ENCODE measurements at places on chromosomes 3 and 15. TPM values are rescaled to one million over a fixed set of nuclear protein-coding genes. Genes with fewer than 3 reads are reported as not detected.

The IL17RE gene
- polyA plus RNA-seq = 11.5 TPM

The PARP15 gene
- 0.36 TPM for polyA plus RNA-seq

- no peak for DNase-seq
Observed at GRCh38 chr3:64163755-64164148, 61.5 kb downstream of the PRICKLE2 start.

The NR2E3 gene
- 0.44 TPM for polyA plus RNA-seq

GRCh38 chr15:75199357-75199940 lies 2.2 kb upstream of the C15orf39 start:
- DNase-seq = no peak

- no peak for DNase-seq
Observed at GRCh38 chr3:146256851-146257486, 6.1 kb upstream of the PLSCR4 start.

DNA sequence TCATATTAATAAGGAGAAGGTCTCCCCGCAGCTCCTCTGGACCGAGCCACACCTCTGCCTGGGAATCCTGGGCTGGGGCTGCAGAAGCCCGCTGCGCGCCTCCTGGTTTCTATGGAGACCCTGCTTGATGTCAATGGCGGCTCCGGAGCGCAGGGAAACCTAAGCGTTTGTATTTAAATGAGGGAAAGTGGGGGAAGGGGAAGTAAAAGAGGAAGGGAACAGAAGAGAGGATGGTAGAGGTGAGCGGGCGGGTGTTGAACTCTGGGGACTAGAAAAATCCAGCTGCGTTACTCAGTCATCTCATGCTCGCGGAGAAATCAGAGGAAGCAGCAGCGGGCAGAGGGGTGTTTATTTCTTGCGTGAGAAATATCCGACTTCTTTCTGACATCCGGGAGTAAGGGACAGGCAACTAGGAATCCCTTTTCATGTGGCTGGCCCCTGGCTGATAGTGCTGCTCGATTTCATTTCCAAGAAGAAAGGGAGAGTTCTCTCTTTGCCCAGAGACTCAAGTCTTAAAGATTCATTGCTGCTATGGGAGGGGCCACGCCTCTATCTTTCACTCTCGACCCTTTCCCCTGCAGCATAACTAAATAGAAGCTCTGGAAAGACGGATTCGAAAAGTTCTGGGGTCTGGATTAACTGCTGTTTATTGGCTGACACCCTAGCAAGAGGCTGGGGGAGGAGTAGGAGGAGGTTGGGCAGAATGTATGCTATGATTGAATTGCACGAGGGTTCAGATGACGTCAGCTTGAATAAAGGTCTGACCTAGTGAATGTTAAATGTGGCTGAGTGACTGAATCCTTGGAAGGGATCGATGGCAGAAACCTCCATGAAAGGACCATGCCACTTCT lies 110.5 kb upstream of the GAP43 start:
- DNase-seq = peak; percentile 35

DNA sequence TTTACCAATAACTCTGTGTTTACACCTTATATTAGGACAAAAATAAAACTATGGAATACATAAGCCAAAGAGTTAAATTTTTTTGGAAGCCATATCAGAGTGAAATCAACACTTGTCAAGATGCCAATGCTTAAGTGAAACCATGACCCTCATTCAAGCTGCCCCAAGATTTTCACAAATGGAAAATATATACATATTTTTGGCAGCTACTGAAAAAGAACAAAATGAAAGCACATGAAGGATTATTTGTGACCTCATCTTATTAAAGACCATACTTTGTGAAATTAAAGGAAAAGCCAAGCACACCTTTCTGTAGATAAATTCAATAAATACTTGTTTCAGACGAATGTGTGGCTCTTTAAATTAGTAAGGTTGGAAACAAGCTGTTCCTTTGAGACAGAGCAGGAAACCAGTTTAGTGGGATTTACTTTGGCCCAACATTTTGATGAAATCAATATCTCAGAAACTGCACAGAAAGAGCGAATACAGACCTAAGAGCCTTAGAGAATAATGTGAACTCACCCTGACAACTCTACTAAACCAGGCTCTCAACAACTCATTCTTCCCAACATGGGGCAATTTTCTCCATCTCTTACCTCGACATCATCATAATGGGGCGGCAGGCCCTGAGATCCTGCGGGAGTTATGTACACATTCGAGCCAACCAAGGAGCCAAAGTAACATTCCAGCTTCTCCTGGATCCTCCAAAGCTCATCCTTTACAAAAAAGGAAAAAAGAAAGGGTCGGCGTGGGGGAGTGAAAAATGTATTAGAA lies 11.1 kb downstream of the RIOX2 start:
- DNase-seq = no peak

DNA sequence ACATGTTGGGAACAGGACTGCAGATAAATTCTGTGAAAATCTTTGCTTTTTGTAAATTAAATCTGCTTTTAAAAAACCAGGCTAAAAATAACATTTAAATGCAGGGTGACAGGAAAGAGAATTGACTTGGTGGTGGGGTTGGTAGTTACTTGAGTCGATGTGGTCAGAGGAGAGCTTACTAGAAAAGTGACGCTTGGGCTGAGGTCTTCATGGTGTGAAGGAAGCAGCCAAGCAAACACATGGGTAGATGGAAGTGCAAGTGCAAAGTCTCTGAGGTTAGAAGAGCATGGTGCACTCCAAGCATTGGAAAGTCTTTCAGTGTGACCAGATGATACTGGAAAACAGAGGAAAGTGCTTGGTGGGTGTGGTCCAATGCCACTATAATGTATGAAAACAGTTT lies 86.4 kb upstream of the THBS1 start:
- DNase-seq = no peak

DNA sequence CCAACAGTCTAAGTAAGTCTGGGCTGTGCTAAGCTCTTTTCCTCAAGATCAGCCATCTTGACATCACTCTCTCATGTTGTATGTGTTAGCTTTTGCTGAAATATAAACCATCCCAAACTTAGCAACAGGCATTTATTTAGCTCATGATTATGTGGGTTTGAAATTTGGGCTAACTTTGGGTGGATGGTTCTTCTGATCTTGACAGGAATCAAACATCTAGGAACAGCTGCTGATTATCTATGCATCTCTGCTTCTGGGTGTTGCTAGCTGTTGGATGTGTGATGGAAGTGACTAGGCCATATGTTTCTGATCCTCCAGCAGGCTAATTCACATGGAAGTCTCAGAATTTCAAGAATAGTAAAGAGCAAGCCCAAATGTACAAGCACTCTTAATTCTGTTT lies 615.2 kb upstream of the TGFBR2 start:
- no peak for DNase-seq

The SPINK8 gene
- 0.32 TPM for polyA plus RNA-seq

GRCh38 chr3:153285194-153285641 lies 123.2 kb downstream of the RAP2B start:
- DNase-seq = no peak

DNA sequence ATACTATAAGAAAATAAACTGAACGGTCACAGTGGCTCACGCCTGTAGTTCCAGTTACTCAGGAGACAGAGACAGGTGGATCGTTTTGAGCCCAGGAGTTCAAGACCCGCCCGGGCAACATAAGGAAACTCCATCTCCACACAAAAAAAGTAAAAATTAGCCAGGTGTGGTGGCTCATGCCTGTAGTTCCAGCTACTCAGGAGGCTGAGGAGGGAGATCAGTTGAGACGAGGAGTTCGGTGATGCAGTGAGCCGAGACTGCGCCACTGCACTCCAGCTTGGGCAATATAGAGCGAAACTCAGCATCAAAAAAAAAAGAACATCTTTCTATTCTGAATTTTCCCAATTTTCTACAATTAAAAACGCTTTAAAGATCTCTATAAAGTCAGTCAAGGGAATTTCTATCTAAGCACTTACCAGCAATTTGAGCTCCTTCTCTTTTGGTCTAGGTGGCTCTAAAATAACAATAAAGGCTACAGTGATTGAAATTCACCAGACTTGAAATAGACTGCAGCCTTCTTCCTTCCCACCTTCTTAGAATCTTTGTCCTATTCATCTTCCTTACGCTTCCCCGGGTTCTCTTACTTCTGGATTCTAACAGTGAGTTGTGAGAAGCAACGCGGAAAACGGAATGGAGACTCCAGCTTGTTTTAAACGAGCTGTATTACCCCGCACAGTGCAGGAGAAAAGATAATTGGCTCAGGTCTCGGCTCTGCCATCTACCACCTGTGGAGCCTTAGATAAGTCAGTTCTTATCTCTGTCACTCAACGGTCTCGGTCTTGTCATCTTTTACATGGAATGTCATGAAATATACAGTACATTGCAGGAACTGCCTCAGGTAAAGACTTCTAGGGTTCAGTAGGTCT lies 812 bp upstream of the SEC62 start:
- DNase-seq = no peak

The GNAT1 gene
- not detected for polyA plus RNA-seq

The ESYT3 gene
- polyA plus RNA-seq = 1.1 TPM

The LYSMD2 gene
- 7.1 TPM for polyA plus RNA-seq

- DNase-seq = no peak
Observed at GRCh38 chr15:39145854-39146625, 434.8 kb upstream of the THBS1 start.

DNA sequence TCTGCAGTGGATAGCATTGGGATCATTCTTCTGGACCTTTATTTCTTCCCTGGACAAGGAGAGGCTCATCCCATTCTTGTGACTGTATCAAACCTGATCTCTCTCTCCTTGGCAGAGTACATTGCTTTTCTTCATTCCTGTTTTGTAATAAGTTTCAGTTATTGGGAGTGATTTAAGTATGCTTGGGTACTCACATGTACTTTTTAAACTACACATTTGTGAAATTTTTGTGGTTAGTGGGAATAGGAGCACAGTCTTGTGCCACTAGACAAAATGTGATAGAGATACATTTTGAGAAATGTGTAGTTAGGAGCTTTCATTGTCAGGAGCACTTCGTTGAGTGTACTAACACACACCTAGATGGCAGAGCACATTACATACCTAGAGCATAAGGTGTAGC lies 262.6 kb downstream of the C3orf38 start:
- DNase-seq = no peak

DNA sequence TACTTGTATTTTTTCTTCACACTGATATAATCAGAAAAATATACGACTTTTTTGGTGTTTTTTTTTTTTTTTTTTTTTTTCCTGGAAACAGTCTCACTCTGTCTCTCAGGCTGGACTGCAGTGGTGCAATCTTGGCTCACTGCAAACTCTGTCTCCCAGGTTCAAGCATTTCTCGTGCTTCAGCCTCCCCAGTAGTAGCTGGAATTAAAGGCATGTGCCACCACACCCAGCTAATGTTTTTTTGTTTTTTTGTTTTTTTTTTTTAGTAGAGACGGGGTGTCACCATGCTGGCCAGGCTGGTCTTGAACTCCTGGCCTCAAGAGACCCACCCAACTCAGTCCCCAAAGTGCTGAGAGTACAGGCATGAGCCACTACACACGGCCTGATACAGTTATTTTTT lies 20.8 kb upstream of the DNAAF4 start:
- no peak for DNase-seq

- peak; percentile 20 for DNase-seq
Observed at GRCh38 chr15:80832686-80833085, 53.5 kb downstream of the CEMIP start.

The MASP1 gene
- polyA plus RNA-seq = 6.8 TPM

DNA sequence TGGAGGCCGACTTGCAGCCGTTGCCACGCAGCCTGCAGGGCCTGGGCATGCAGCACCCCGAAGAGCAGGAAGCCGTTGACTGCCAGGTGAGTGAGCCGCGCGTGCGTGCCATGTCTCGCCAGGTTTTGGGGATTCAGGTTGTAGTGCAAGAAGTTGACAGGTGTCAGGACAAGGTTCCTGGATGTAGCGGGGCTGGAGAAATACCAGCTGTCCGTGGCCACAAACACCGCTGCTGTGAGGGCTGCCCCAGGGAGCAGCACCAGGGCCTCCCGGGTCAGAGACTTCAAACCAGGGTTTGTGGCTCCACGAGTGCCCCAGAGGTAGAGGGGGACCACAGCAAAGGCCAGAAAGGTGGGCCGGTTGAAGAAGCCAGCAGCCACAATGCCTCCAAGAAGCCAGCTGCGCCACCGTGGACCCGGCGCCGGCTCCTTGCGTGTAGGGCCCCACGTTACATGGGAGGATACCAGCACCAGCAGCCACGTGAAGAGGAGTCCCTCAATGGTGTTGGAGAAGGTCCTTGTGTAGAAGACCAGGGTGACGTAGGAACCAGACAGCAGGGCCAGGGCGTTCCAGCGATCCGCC lies 5.6 kb upstream of the NCBP2 start:
- DNase-seq = no peak

- no peak for DNase-seq
Observed at GRCh38 chr3:144431134-144431533, 459.5 kb downstream of the DIPK2A start.

DNA sequence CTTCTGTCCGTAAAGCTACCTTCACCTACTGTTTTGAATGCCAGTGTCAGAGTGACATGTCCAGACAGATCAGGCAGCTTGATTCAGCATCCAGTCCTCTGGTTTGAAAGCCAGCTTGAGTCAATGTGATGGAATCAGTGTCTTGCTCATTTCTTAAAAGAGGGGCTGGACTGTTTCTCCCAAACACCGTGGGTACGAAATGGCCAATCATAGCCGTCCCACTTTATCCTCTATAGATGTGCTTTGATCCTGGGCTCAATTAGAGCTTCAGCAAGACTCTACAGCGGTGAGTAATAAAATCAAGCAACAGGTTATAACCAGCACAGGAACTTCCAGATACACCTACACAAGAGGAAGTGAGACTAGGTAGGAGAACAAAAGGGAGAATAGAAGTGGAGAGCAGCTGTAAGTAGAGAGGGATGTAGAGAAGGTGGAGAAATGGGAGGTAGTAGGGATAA lies 17.0 kb upstream of the OR5K1 start:
- no peak for DNase-seq

The THAP10 gene
- polyA plus RNA-seq = 10.6 TPM

DNA sequence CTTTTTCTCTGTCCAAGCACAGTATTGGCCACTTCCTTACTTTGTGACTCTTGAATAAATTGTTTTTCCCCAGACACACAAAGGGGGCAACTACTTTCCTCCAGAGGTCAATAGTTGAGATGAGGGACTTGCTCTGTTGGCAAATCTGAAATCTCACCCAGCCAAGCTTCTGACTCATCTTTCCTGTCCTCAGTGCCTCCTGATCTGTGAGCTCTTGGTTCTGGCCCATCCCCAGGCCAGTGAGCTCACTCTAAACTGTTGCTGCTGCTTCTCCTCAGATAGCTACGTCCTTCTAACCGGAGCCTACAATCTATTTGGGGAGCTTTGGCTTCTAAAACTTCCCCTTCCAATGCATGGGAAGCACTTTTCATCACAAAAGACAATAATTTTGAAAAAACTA lies 50.0 kb upstream of the NMD3 start:
- no peak for DNase-seq

The VWA5B2 gene
- 2.5 TPM for polyA plus RNA-seq

- DNase-seq = no peak
Observed at GRCh38 chr3:118977671-118978392, 56.8 kb downstream of the IGSF11 start.

- no peak for DNase-seq
Observed at GRCh38 chr15:96337365-96338023, 7.0 kb downstream of the NR2F2 start.

The IRAK2 gene
- 0.65 TPM for polyA plus RNA-seq

The ECE2 gene
- polyA plus RNA-seq = not detected

The CCR8 gene
- not detected for polyA plus RNA-seq

The STRA6 gene
- 36.8 TPM for polyA plus RNA-seq

GRCh38 chr3:61030469-61031035 lies 220.7 kb downstream of the FHIT start:
- no peak for DNase-seq

All from right renal pelvis (tissue), 4 donors.